Activated T-cell treated with anti-CD3 and anti-CD28 coated beads for 1 hour (primary cell): ENCODE measurements at places on chromosomes 7 and 10.

GRCh38 chr10:8396675-8397074 lies 342.2 kb downstream of the GATA3 start:
- no peak for DNase-seq

- DNase-seq = no peak
These were observed 37.4 kb downstream of the PTPRE start for GRCh38 chr10:127944256-127944655.

DNA sequence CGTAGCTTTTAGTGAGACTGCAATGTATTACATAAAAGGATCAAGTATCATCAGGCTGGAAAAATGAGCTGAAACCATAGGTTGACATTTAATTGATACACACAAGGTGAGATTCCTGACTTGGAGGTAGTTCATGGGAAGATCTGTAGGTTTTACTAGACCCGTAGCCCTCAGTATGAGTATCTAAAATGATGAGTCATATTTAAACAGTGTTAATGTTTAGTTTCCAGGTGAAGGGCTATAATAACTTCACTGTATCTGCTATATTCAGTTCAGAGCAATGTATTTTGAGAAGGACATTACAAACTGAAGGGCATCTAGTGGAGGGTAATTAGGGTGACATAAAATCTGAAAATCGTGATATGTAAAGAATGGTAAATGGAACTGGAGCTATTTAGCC lies 35.0 kb downstream of the ENTPD1 start:
- no peak for DNase-seq

DNA sequence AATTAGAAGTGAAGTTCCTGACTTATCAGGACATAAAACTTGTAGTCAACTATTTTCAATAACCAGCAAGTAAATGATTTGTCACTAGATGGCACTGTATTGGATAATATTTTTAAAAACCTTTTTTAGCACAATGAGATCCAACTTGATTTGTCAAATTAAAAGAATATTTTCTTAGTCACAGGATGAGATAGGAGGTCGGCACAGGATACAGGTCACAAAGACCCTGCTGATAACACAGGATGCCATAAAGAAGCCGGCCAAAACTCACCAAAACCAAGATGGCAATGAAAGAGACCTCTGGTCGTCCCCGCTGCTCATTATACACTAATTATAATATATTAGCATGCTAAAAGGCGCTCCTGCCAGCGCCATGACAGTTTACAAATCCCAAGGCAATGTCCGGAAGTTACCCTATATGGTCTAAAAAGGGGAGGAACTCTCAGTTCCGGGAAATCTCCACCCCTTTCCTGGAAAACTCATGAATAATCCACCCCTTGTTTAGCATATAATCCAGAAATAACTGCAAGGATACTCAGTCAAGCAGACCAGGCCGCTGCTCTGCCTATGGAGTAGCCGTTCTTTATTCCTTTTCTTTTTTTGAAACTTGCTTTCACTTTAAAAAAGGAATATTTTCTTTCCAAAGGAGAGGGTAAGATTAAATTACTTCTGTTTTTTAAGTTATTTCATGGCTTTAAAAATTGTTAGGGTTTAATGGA lies 255.7 kb upstream of the MKLN1 start:
- no peak for DNase-seq

DNA sequence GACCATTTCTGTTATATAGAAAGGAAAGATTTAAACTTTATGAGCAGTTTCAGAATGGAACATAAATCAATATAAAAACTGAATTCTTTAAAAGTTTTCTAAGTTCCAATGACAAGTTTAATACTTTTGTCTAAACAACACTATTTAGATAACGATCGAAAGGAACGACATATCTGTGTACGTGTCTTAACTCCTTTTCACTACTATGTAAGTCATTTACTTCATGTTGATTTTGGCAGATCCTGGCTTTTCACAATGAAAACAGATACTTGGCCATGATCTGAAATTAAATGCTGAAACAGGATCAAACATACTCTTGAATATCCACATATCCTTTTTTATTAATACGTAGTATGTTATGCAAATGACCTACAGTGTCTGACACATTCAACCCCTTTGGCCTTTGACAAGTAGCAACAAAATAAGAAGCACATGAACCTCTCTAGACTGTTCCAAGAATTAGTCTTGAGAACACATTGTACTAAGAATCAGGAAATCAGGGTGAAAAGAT lies 41.9 kb downstream of the RNLS start:
- no peak for DNase-seq

GRCh38 chr7:151366880-151367222 lies 25.2 kb downstream of the NUB1 start:
- DNase-seq = no peak

DNA sequence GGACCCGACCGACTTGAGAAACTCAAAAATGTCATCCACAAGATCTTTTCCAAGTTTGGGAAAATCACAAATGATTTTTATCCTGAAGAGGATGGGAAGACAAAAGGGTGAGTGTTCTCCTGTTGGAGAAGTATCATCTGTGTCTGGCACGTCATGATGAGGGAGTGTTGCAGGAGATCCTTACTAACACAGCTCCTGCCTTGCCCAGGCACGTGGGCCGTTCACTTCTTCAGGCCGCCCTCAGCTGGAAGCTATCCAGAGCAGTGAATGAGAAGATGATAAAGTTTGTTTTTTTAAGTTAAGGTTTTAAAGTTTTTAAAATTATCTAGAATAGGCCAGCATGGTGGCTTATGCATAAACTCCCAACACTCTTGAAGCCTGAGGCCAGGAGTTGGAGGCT lies 6.2 kb downstream of the EIF3B start:
- no peak for DNase-seq

GRCh38 chr10:122113945-122114747 lies 125.2 kb downstream of the TACC2 start:
- no peak for DNase-seq

- DNase-seq = no peak
These were observed 126.2 kb downstream of the NEURL1 start for GRCh38 chr10:103619424-103620351.

DNA sequence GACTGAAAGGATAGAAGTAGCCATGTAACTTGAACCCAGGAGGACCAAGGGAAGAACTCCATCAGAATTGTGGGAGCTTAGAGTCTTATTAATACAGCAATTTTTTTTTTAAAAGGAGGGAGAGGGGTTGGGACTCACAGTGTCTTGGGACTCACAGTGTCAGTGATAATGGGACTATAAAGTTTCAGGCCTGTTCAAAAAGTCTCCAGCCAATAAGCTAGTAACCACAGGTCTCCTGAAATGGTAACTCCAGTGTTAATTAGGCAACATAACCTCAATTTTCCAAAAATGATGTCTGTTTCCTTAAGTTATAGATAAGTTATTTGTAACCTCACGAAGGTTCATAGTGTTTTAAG lies 2.4 kb upstream of the HNRNPH3 start:
- no peak for DNase-seq
